ENCODE measurements at places on chromosomes 7 and 10. TPM values are rescaled to one million over a fixed set of nuclear protein-coding genes. Genes with fewer than 3 reads are reported as not detected.

DNA sequence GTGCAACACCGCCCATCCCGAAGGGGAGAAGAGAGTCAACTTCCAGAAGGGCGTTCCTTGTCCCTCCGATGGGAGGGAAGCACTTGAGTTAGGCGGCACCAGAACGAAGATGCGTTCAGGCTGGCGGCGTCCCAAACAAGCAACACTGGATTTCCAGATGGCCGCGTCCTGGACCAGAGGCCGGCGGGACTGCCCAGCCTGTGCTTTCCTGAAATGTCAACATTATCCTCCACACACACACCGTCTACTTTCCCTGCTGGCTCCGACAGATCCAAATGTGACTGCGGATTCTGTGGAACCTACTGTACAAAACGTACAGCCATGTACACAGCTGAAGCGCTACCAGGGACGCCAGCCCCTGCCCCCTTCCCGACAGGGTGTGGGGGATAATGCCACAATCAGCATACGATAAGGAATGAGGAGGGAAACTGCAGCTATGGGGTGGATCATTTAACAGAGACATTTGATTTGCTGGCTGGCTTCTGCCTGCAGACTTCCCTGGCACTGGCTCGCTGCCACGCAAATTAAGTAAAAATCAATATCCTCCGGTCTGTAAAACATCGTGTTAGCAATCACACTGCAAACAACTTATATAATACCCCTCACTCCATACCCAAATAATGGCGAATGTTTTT is 82.1 kb downstream of the ZRANB1 start:
- peaks cover 2% of the 10 kb centered on the region for H3K36me3 ChIP-seq
- peak overlapping the region; percentile 48 for H3K27ac ChIP-seq
- no peaks in the 10 kb centered on the region for H3K27me3 ChIP-seq
- no peak for DNase-seq

GRCh38 chr10:95660283-95660682 is 3.8 kb upstream of the ALDH18A1 start:
- H3K27ac ChIP-seq: no peak overlapping the region
- peaks cover 3% of the 10 kb centered on the region for H3K4me1 ChIP-seq
- DNase-seq: peak; percentile 29
- peaks cover 2% of the 10 kb centered on the region for H3K36me3 ChIP-seq
- H3K27me3 ChIP-seq: no peaks in the 10 kb centered on the region

DNA sequence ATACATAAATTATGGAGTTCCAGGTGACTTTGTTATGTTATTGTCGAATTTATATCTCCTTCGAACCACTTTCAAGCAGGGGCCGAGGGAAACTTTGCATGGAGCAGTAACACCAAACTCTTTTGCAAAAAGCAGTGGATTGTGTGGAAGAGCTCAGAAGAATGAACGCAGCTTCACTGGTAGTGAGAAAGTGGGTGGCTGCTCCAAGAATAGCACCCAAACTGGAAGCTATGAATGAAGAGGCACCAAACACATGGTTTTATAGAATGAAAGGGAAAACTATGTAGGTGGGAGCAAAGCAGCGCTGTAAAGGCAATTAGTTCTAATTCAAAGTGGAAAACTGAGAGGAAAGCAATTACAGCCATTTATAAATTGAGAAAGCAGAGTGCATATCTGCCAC is 67.2 kb downstream of the CTTNBP2 start:
- peak overlapping the region; percentile 29 for H3K27ac ChIP-seq
- no peaks in the 10 kb centered on the region for H3K27me3 ChIP-seq
- no peaks in the 10 kb centered on the region for H3K36me3 ChIP-seq
- DNase-seq: no peak
- H3K4me1 ChIP-seq: peaks cover 37% of the 10 kb centered on the region

DNA sequence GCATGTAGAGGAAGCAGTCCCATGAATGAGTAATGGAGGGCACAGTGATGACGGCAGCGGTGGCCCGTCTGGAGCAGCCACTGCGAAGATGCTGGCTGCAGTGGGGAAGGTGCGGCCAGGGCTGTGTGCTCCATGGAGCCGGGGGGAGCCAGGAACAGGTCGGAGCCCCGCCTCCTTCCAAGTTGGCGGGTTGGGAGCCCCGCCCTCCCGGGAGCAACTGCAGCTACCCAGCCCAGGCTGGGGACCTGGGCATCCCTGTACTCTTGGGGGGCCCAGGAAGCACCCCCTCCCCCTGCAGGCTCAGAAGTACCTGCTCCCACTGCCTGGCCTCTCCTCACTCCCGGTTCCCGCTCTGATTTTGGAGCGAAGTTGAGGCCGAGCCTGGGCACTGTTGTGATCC is 175.1 kb upstream of the ADCY1 start:
- H3K4me1 ChIP-seq: no peaks in the 10 kb centered on the region
- H3K4me3 ChIP-seq: no peak overlapping the region
- H3K27me3 ChIP-seq: no peaks in the 10 kb centered on the region
- no peak overlapping the region for H3K27ac ChIP-seq
- DNase-seq: no peak
- H3K36me3 ChIP-seq: no peaks in the 10 kb centered on the region

The ANXA8L1 gene
- polyA plus RNA-seq: 0.39 TPM

DNA sequence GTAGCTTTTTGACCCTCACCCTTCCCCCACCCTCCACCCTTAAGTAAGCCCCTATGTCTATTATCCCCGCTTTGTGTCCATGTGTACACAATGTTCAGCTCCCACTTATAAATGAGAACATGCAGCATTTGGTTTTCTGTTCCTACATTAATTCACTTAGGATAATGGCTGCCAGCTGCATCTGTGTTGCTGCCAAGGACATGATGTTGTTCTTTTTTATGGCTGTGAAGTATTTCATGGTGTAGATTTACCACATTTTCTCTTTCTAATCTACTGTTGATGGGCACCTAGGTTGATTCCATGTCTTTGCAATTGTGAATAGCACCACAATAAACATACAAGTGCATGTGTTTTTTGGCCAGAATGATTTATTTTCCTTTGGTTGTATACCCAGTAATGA is 232.2 kb downstream of the CACNA2D1 start:
- no peak overlapping the region for H3K27ac ChIP-seq
- DNase-seq: no peak
- H3K36me3 ChIP-seq: no peaks in the 10 kb centered on the region
- H3K4me3 ChIP-seq: no peak overlapping the region
- H3K4me1 ChIP-seq: no peaks in the 10 kb centered on the region
- H3K27me3 ChIP-seq: no peaks in the 10 kb centered on the region

DNA sequence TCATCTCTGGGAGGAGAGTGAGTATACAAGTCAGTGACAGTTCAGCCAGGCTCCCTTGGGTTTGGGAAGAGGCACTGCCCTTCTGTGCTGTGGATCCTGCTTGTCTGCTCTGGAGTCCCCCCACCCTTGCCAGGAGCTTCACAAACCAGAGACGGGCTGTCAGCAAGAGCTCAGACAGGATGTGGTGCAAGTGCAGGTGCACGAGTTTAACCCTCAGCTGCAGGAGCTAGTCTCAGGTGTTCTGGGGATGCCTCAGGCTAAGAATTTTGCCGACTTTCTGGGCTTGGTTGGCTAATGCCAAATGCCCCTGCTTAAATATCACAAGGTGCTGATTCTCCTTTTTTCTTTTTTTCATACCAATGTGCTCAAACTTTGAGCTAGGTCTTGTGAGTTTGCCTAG is 22.3 kb downstream of the ZNF783 start:
- H3K27ac ChIP-seq: no peak overlapping the region
- no peaks in the 10 kb centered on the region for H3K36me3 ChIP-seq
- H3K4me3 ChIP-seq: no peak overlapping the region
- H3K27me3 ChIP-seq: no peaks in the 10 kb centered on the region
- H3K4me1 ChIP-seq: peaks cover 3% of the 10 kb centered on the region
- DNase-seq: no peak

The MRPS24 gene
- 183 TPM for polyA plus RNA-seq

- H3K27ac ChIP-seq: peak overlapping the region; percentile 70
- peaks cover 19% of the 10 kb centered on the region for H3K4me1 ChIP-seq
- no peaks in the 10 kb centered on the region for H3K27me3 ChIP-seq
- H3K36me3 ChIP-seq: peaks cover 4% of the 10 kb centered on the region
- DNase-seq: peak; percentile 62
Observed at GRCh38 chr7:65379318-65379717, 5.7 kb downstream of the ZNF92 start.

- no peak overlapping the region for H3K4me3 ChIP-seq
- DNase-seq: no peak
- no peaks in the 10 kb centered on the region for H3K4me1 ChIP-seq
- H3K27me3 ChIP-seq: peaks cover 20% of the 10 kb centered on the region
- no peaks in the 10 kb centered on the region for H3K36me3 ChIP-seq
Observed at GRCh38 chr10:113735913-113736312, 15.6 kb upstream of the PLEKHS1 start.

DNA sequence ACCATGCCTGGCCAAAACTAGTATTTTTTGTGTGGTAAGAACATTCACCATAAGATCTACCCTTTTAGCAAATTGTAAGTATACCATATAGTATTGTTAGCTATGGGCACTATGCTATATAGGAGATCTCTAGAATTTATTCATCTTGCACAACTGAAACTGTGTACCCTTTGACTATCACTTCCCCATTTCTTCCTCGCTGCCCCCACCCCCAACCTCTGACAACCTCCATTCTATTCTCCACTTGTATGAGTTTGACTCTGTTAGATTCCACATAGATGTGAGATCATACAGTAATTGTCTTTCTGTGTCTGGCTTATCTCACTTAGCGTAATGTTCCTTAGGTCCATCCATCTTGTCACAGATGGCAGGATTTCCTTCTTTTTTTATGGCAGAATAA is 3.6 kb downstream of the CASP7 start:
- H3K36me3 ChIP-seq: no peaks in the 10 kb centered on the region
- DNase-seq: no peak
- H3K27me3 ChIP-seq: no peaks in the 10 kb centered on the region
- no peaks in the 10 kb centered on the region for H3K4me1 ChIP-seq
- H3K27ac ChIP-seq: no peak overlapping the region

- H3K4me3 ChIP-seq: no peak within 1 kb of the TSS
- no peaks in the 10 kb centered on the region for H3K27me3 ChIP-seq
- H3K4me1 ChIP-seq: peaks cover 14% of the 10 kb centered on the region
- H3K36me3 ChIP-seq: no peaks in the 10 kb centered on the region
- H3K27ac ChIP-seq: no peak within 1 kb of the TSS
Observed at GRCh38 chr7:74027683-74028320, at the start of gene ELN. ELN (plus strand) TSS chr7:74028173; CDS start chr7:74028188, 15 bp downstream.

GRCh38 chr10:18656724-18657123 is 2.5 kb upstream of the ARL5B start:
- no peak overlapping the region for H3K27ac ChIP-seq
- no peak overlapping the region for H3K4me3 ChIP-seq
- no peaks in the 10 kb centered on the region for H3K27me3 ChIP-seq
- no peaks in the 10 kb centered on the region for H3K36me3 ChIP-seq
- DNase-seq: no peak

- no peak overlapping the region for H3K27ac ChIP-seq
- no peaks in the 10 kb centered on the region for H3K36me3 ChIP-seq
- H3K4me1 ChIP-seq: no peaks in the 10 kb centered on the region
- H3K27me3 ChIP-seq: peaks cover 67% of the 10 kb centered on the region
- no peak for DNase-seq
Observed at GRCh38 chr10:123889821-123890220, 1.8 kb downstream of the CPXM2 start.

- no peak overlapping the region for H3K4me3 ChIP-seq
- H3K36me3 ChIP-seq: no peaks in the 10 kb centered on the region
- H3K27me3 ChIP-seq: no peaks in the 10 kb centered on the region
- H3K4me1 ChIP-seq: no peaks in the 10 kb centered on the region
Observed at GRCh38 chr7:89002981-89003956, 207.7 kb upstream of the TEX47 start.

GRCh38 chr7:102029616-102030015 is 212.2 kb downstream of the CUX1 start:
- H3K27ac ChIP-seq: no peak overlapping the region
- no peak overlapping the region for H3K4me3 ChIP-seq
- no peaks in the 10 kb centered on the region for H3K36me3 ChIP-seq
- no peak for DNase-seq
- H3K27me3 ChIP-seq: no peaks in the 10 kb centered on the region

The TCAF1 gene
- polyA plus RNA-seq: 58.6 TPM

- no peaks in the 10 kb centered on the region for H3K4me1 ChIP-seq
- no peaks in the 10 kb centered on the region for H3K36me3 ChIP-seq
- no peak overlapping the region for H3K27ac ChIP-seq
- H3K4me3 ChIP-seq: no peak overlapping the region
- no peak for DNase-seq
Observed at GRCh38 chr7:20647036-20647435, 31.6 kb downstream of the ABCB5 start.

- H3K36me3 ChIP-seq: no peaks in the 10 kb centered on the region
- H3K27me3 ChIP-seq: no peaks in the 10 kb centered on the region
- no peak overlapping the region for H3K4me3 ChIP-seq
- no peak for DNase-seq
- H3K4me1 ChIP-seq: no peaks in the 10 kb centered on the region
- no peak overlapping the region for H3K27ac ChIP-seq
Observed at GRCh38 chr7:32153006-32153405, 82.8 kb upstream of the PDE1C start.

DNA sequence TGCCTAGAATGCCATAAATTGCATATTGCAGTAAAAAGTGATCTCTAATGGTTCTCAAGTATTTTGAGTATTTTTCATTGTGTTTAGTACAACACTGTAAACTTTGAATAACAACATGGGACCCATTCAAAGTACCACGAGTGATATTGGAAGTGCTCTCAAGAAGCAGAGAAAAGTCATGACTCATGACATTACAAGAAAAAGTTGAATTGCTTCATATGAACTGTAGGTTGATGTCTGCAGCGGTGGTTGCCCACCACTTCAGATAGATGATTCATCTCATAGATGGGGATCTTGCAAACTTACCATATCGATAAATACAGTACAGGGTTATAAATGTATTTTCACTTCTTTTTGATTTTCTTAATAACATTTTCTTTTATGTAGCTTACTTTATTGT is 33.9 kb downstream of the ENTPD1 start:
- H3K27ac ChIP-seq: no peak overlapping the region
- H3K4me1 ChIP-seq: no peaks in the 10 kb centered on the region
- H3K4me3 ChIP-seq: no peak overlapping the region
- H3K36me3 ChIP-seq: no peaks in the 10 kb centered on the region
- DNase-seq: no peak

GRCh38 chr7:95861041-95861440 is 88.7 kb downstream of the DYNC1I1 start:
- H3K4me3 ChIP-seq: no peak overlapping the region
- no peaks in the 10 kb centered on the region for H3K27me3 ChIP-seq
- H3K4me1 ChIP-seq: peaks cover 5% of the 10 kb centered on the region
- no peak overlapping the region for H3K27ac ChIP-seq
- no peaks in the 10 kb centered on the region for H3K36me3 ChIP-seq

The SPDYE2 gene
- 8.5 TPM for polyA plus RNA-seq

The SHTN1 gene
- polyA plus RNA-seq: 9.6 TPM

- no peak overlapping the region for H3K27ac ChIP-seq
- H3K36me3 ChIP-seq: no peaks in the 10 kb centered on the region
- no peak overlapping the region for H3K4me3 ChIP-seq
- DNase-seq: no peak
- no peaks in the 10 kb centered on the region for H3K4me1 ChIP-seq
Observed at GRCh38 chr7:27431465-27431864, 188.9 kb downstream of the EVX1 start.

GRCh38 chr7:107045195-107045960 is 873 bp downstream of the PRKAR2B start:
- peak overlapping the region; percentile 51 for H3K27ac ChIP-seq
- H3K4me3 ChIP-seq: peak overlapping the region; percentile 98
- peaks cover 11% of the 10 kb centered on the region for H3K4me1 ChIP-seq
- H3K36me3 ChIP-seq: no peaks in the 10 kb centered on the region
